ENCODE measurements at places on chromosomes 5 and 9.

DNA sequence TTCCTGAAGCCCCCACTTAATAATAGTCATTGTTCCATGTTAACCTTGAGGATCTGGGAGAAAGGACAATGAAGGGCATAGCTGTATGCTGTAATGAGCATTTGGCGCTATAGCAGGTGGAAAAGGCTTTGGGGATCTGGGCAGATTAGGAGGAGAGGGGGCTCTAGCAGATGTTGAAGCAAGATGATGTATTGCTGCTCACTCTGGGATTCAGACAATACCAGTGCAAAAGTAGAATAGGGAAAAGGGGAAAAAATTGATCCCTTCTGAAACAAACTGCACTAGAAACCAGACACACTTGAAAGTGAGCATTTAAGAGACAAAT, 575.3 kb upstream of the MEF2C start:
- DNase-seq, result no peak

DNA sequence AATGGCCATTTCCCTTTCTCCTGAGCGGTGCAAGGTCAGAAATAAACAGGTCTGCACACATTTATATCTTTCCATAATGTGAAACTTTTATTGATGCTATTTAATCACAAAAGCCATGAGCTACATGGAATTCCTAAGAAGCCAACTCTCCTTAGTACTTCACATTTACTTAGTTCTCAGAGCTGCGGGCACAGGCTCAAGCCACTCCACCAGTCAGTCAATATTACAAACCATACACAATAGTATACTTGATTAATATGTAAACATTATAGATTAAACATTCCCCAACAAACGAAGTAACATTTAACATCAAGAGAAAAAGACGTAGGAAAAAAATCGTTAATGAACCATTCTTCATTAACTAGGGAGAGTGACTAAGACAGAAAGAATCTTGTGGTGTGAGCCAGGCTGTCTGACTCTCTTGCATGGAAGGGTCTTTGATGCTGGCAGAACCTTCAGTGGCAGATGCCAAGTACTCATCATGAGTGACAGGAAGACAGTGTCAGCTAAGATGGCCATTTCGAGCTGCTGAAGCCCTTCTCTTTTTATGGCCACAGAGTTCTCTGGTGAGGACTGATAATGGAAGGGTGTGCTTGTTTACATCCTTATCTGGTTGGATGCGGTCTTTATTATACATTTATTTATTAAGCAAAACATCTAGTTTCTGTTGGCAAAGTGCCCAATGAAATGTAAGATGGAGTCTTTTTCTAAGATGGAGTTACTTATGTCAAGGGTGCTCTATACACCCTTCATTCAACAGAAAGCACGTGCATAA, 115.5 kb upstream of the TUT7 start:
- DNase-seq, result no peak

DNA sequence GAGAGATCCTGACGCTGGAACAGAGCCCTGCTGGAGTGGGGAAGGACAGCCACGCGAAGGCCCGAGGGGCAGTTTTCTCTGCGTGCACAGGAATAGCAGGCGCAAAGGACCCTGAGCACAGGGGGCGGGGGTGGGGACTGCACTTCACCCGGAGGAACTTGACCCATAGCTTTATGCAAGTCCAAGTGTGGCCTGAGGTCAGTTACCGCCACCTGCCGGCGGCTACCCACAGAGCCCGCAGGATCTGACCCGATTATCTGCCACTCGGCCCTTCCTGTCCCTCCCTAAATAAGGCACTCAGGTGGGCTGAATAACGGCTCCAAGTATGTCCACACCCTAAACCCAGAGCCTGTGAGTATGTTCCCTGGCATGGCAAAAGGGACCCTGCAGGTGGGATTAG, 65.4 kb upstream of the FCN1 start:
- no peak for DNase-seq

DNA sequence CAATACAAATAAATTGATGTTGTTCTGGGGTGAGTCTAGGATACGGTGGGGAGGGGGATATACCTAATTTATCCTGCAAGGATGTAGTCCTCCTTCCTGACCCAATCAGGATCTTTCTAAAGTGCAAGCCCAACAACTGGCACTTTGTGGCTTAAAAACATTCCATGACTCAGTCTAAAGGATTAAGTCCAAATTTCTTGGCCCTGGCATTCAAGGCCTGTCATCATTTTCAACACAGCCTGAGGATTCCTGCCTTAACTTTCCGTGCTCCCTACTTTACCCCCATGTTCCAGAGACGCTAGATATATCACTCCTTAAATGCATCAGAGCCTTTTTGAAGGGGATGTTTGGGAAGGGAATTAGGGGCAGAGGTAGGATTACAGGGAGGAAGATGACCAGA, 1.0 kb downstream of the FAM221B start:
- no peak for DNase-seq

DNA sequence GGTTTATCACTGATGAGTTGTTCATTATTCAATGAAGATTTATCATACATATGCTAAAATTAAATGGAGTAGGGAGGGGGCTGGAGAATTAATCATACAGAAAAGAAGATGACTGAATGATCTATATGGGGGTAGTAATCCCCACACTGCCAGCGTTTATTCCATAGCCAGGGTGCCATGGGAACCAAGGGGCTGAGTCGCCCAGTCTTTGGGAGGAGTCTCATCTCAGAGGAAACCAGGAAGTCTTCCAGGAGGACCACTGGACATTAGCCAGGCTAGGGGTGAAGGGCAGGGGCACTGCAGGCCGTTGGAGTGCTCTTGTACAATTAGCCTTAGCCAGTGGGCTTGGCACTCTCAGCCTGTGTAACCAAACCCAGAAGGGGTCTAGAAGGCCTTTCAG, 226.5 kb downstream of the ARL15 start:
- DNase-seq, result no peak

DNA sequence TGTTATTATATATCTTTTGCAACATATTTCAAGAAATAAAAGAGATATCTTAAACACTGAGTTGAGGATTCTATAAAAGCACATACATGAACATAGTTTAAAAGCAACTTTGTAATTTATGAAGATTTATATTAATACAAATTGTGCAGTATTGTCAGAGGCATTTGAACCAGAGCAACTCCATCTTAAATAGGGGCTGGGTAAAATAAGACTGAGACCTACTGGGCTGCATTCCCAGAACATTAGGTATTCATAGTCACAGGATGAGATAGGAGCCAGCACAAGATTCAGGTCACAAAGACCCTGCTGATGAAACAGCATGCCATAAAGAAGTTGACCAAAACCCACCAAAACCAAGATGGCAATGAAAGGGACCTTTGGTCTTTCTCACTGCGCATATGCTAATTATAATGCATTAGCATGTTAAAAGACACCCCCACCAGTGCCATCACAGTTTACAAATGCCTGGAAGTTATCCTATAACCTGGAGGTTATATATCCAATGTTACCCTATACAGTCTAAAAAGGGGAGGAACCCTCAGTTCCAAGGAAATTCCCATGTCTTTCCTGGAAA, 320.2 kb downstream of the FAM170A start:
- no peak for DNase-seq

DNA sequence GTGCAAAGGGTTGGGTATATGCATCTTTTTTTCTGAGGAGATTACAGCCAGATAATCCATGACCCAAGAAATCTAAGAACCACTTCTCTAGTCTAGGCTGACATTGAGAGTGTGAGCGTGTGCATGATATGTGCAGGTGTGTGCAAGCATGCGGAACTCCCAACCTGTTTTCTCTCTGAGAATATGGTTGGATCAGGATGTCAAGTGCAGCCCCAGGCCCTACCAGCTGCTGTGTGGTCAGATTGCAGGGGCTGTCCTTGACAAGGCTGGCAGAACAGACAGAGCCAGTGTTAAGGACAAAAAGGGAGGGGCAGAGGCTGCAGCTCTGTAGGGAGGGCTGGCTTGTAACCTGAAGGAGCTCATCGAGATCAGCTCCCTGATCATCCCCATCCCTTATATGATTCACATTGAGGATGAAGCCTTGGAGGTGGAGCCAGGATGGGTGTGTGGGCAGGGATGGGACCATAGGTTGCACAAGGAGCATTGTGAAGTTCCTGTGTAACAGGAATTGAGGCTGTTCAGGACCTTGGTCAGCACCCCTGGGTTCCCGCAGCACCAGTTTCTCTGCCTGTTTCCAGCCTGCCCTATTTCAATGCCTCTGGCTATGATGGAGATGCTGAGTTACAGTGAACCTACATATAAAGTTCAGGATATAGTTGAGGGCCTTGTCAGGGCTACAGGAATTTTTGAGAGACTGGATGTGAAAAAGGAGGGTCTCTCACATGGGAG, 52.6 kb upstream of the ARAP3 start:
- peak; percentile 62 for DNase-seq

- DNase-seq, result peak; percentile 97
Measured at GRCh38 chr9:127021664-127022363, 100.6 kb downstream of the ANGPTL2 start.

GRCh38 chr9:134555094-134555650, 86.4 kb upstream of the COL5A1 start:
- no peak for DNase-seq

- DNase-seq, result no peak
Measured at GRCh38 chr5:166535641-166536040, 1755.8 kb upstream of the WWC1 start.

GRCh38 chr5:179542170-179542569, 8.2 kb upstream of the RUFY1 start:
- no peak for DNase-seq

DNA sequence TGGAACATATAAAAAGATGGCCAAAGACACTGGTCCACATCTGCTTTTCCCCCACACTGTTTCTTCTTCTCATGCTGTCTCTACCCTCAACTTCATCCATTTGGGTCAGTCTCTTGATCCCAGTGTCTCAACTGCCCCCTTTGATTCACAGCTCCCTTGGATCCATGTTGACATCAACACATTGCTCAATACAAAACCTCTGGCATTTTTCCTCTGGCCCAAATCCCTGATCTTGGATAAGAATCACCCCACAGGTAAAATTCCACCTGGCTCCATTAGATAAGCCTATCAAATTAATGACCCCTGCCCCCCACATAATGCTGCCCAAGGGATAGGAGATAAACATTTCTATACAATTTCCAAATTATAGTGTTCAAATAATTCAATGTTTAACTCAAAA, 229.8 kb downstream of the TLE1 start:
- DNase-seq, result no peak

GRCh38 chr5:154284433-154284832, 93.9 kb downstream of the GALNT10 start:
- no peak for DNase-seq

DNA sequence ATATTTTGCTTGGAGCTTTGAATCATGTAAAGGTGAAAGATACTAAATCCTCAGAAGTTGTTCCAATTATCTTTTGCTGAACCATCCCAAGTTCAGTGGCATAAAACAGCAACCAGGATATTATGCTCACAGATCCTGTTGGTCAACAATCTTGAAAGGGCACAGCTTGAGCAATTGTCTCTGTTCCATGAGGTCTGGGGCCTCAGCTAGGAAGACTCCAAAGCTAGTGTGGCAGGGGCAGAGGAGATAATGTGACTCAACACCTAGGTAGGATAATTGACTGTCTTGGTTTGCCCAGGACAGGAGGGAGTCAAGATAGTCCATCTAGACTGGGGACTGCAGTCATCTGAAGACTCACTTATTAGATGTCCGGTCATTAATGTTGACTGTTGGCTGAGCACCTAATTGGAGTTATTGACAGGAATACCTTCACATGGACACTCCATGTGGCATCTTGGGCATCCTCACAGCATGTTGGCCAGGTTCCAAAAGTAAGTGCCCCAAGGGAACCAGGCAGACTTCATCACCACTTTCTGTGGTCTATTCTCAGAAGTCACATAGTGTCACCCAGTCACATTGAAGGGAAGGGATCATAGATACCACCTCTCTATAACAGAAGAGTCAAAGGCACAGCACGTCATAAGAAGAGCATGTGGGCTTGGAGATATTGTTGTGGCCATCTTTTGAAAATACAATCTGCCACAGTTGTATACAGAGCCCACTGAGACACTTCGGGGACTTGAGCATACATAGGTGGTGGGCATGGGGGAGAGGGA, 88.4 kb upstream of the GPBP1 start:
- no peak for DNase-seq

GRCh38 chr5:79844571-79844970, 146.5 kb downstream of the MTX3 start:
- no peak for DNase-seq

DNA sequence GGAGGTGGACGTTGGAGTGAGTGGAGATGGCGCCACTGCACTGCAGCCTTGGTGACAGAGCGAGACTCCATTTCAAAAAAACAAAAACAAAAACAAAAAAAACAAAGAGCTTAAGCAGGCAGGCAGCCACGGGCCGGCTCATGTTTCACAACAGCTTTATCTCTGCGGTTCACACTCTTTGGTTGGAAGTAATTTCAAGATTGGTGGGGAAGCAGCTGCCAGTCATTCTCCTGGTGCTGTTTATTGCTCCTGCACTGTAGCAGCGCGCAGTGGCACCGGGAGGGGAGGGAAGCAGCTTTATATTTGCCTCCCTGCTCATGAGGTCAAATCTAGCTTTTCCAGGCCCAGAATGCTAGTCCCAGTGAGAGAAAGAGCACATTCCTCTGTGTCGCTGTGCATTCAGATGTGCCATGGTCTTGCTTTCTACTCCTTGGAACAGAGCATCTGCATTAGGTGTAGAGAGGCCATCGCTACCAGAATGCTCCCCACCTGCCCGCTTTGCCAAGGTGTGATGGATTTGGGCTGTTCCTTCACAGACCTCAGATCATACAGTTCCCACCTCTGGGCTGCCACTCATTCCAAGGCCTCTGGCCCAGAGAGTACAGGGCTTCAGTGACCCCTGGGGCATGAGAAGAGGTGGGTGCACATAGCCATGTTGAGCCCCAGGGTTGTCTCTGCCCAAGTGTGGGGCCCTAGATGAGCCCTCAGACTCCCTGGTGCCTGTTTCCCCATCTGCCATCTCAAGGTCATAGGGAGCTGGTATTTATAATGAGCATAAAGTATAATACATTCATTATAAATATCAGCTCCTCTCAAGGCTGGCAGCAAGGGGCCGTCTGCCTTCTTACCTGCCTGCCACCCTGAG, 270.4 kb downstream of the MED10 start:
- no peak for DNase-seq

GRCh38 chr5:80369521-80369920, 38.3 kb upstream of the ZFYVE16 start:
- no peak for DNase-seq

Measured in muscle of arm (tissue), 14 donors.